ENCODE measurements at places on chromosomes 2 and 18.

- DNase-seq = peak; percentile 82
These were observed 18.8 kb downstream of the TGOLN2 start for GRCh38 chr2:85308896-85309555.

- no peak for DNase-seq
These were observed 679.7 kb downstream of the NYAP2 start for GRCh38 chr2:226079196-226079595.

DNA sequence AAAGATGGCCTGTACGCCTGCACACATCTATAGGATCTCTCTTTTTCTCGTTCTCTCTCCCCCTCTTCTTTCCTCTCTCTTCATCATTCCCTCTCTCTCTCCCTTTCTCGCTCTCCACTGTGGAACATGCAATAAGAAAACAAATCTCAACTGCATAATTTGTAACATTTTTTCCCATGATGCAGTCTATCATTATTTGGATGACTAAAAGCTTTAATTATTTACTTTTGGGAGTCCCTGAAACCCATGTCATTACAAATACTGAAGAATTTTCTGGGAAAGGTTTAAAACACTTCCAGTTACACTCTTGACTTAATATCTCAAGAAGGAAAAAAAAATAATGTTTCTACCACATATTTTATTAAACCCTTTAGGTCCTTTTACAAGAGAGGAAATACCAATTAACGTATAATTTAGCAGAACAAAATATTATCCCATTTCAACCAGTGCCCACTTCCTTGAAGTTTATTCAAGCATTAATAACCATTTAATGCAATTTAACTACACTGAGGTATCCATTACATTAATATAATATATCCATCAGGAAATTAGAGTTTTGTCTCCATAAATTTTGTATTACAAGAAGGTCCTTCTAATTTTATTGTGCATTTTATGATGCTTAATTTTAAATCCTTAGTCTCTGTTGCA, 1615.2 kb upstream of the ACVR2A start:
- DNase-seq = no peak

GRCh38 chr2:85819811-85820510, 66.2 kb downstream of the ATOH8 start:
- no peak for DNase-seq

- no peak for DNase-seq
These were observed 11.8 kb downstream of the TBR1 start for GRCh38 chr2:161427664-161428587.

DNA sequence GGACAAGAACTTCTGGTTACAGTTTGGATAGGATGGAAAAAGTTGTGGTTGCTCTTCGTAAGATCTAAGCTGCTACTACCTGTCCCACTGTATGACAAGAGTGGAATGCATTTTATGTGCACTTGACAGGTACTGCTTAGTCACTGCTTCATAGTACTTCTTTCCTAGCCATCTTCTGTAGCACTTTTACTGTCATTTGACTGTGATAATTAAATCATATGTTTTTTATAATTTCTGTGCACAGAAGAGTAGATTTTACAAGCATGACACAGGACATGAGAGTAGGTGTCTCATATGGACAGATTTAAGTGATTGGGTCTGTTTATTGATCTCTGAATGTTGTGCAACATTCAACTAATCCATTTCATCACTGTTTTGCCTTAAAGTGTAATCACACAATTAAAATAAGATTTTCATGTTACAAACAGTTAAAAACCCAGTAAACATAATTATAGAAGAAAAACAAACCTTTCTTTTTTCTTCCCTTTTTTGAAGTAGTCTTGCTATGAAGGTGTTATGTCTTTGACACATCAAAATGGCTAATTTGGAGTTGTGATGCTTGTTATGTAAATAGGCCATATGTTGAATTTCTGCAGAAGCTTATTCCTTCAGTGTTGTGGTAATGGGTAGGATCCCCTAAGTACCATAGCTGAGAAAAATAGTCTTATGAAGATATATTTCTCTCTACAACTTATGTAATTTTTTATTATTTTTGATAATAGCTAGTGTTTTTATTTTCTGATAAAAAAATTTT, 3.0 kb downstream of the SPATS2L start:
- no peak for DNase-seq

DNA sequence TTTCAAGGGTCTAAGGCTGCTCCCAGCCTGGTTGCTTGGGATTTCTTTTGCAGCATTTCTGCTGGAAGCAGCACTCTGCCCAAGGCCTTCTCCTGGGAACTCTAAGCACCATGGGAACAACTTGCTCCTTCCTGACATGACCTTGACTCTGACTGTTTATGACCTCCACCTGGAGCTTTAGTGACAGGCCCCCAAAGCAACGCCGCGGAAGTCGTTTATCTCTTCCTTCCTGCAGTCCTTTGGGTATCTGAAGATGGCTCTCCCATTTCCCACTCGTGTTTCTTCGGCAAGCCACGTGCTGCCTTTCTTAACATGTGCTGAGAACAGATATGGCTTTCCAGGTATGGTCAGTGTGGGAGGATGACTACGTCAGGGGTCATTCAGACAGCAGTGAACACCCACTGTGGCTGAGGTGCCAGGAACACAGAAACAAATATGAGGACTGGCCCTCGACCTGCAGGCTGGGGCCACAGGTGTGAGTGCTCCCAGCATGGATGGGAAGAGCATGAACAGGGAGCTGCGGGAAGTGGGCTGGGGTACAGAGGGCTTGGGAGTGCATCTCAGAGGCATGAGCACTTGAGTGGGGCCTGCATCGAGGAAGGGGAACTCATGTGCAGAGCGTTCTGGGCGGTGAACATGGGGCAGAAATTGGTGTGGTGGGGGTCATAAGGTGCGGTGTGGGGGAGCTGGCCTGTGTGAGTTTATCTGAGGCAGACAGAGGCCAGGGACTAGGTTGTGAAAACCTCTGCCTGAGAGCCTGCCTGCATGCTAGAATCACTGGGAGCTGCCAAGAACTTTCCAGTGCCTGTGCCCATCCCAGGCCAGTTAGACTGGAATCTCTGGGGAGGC, 140.5 kb downstream of the TSN start:
- DNase-seq = no peak

DNA sequence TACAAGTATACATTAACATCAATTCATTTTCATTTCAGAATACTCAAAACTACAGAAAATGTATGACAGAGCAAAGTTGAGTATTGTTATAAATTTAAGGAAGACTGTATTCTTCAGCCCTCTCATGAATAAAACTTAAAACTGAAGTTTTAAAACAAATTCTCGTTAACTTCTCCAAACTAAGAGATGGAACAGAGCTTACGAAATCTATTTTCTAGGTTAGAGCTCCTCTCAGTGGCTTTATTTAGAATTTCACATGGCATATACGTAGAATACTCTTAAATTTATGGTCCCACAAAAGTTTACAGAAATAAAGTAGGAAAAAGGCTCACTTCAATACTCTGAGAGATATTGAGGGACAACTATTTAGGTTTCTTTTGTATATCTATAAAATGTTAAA, 612.1 kb downstream of the KCNJ3 start:
- DNase-seq = no peak

DNA sequence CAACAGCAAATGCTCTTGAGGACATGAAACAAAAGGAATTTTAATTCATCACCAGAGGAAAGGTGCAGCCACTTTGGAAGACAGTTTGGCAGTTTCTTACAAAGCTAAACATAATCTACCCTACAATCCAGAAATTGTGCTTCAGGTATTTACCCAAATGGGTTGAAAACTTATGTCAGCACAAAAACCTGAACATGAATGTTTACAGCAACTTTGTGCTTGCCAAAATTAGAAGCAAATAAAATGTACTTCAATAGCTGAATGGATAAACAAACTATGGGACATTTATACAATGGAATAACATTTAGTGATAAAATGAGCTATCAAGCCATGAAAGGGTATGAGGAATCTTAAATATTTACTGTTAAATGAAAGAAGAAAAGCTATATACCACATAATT, 6.9 kb upstream of the MAP2 start:
- no peak for DNase-seq

DNA sequence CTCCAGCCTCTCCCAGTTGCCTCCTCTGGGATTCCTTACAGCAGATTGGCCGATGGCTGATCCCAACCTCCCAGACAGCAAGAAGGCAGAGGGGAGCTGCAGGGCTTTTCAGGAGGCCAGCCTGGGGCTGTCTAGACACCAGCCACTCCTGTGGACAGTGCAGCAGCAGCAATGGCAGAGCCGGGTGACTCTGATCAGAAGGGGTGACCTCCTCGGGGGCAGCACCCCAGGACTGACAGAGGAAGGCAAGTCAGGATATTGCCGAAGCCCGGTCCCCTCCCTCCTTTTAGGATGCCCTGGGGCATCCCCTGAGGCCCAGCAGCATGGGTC, 84.5 kb downstream of the INHBB start:
- no peak for DNase-seq

- DNase-seq = no peak
These were observed 676.1 kb downstream of the RNF144A start for GRCh38 chr2:7593360-7593759.

DNA sequence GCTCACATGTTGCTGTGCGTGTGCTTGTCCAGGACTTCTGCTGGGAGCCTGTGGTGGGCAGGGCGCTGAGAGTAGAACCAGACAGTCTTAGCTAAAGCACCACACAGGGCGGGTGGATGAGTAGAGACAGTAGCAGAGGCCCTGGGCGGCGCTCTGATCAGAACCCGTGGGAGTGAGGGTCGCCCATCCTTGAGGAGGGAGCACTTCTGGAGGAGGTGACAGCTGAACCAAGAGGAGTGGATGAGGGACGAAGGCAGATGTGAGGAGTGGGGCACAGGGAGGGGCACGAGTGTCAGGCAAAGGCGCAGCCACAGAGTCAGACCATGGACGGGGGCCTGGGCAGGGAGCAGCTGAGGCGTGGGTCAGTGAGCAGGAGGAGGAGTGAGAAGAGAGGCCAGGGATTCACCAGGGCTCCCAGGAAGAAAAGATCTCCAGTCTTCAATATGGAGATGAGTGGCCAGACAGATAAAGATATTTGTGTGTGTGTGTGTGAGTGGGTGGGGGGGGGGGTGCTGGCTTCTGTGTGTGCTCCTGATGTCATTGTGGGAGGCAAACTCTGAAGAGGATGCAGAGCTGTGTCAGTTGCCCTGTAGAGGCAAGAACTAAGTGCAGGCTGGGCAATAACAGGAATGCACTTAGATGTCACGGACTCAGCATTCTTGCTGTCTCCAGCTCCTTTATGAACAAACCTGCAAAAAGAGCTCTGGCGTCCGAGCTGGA, 79.6 kb downstream of the TPO start:
- no peak for DNase-seq

- no peak for DNase-seq
These were observed 89.2 kb downstream of the ZNF516 start for GRCh38 chr18:76405681-76406356.

DNA sequence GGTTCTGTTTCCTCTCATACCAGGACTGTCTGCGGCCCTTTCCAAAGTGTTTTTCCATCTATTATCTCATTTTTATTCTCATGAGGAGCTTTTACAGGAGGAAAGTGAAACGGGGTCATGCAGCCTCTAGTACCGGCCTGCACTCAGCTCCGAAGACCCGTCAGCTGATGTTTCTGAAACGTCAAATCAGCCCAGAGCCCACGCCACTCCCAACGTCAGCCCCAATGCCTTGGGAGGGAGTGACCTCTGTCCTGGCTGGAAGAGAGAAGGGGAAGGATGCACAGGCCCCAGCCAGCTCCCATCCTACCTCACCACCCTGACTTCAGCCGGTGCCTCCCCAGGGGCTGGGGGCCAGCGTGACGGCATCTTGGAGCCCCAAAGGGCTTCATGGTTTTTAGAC, 58.5 kb downstream of the ADCY3 start:
- DNase-seq = no peak

All from BE2C (cell line).